CD14-positive monocyte (primary cell): ENCODE measurements at places on chromosomes 11 and 22. TPM values are rescaled to one million over a fixed set of nuclear protein-coding genes. Genes with fewer than 3 reads are reported as not detected.

Gene MAPK8IP2
- 0.17 and 0.25 TPM in 2 replicates for polyA plus RNA-seq

Gene CRELD2
- 27.6 TPM for polyA plus RNA-seq

Gene OR52A1
- polyA plus RNA-seq, result not detected in 2 replicates

Gene TBX10
- not detected for polyA plus RNA-seq

Gene RIMBP3B
- polyA plus RNA-seq, result 0.09 TPM in 1 of 2 replicates, not detected in the other

DNA sequence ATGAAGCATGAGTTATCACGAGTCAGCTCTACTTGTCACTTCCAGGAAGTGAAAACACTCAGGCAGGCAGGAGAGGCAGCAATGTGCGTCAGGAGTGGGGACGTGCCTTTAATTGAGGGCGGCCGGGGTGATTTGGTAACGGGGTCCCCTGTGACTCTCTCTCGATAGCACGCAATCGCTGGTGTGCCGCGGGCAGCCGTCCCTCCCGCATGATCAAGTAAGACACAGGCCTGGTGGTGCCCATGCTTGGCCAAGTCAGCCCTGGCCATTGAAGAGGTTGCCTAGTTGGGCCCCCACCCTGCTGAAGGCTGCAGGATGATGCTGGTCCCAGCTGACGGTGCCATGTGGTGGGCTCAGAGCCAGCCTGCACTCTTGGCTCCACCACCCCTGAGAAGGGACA, 29.7 kb downstream of the CACNG2 start:
- H3K27ac ChIP-seq, result no peak overlapping the region
- H3K27me3 ChIP-seq, result no peaks in the 10 kb centered on the region

DNA sequence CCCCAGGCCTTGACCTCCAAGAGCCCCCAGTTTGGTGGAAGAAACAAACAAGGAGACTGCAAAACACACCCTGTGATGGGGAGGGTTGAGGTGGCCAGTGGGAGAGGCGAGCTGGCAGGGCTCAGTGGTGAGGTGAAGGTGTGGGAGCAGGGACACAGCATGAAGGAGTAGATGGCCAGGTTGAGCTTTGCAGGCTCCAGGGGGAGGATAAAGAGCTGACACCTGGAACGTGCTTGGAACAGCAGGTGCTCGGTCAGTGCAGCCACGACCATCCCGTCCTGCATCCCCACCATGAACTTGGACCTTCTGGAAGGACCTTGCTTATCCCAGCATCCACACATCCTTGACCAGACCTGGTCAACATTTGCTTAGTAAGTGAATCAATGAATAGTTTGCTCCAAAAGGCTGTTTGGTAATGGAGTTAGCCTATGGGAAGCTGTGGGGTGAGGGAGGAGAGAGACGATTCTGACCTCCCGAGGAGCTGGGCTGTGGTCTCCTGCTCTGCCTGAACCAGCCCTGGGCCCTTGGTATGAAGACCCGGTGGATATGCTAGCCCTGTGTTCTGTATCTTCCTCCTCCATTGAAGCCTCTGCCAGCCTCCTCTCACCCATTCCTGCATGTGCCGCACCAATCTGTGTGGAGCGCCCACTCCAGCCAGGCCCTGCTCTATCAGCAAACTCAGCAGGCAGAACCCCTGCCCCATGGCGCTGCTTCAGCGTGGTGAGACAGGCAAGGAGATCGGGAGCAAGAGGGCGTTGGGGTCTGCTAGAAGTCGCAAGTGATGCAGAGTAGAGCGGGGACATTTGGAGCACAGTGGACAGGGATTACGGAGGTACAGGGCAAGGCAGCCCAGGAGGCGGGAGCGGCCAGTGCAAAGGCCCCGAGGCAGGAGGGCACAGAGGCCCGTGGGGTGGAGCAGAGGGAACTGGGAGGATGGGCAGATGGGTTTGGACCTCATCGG, 9.9 kb downstream of the LINC01488 start:
- DNase-seq, result no peak
- no peak overlapping the region for H3K27ac ChIP-seq
- no peaks in the 10 kb centered on the region for H3K4me1 ChIP-seq
- no peak overlapping the region for H3K4me3 ChIP-seq
- H3K27me3 ChIP-seq, result no peaks in the 10 kb centered on the region
- H3K36me3 ChIP-seq, result no peaks in the 10 kb centered on the region

DNA sequence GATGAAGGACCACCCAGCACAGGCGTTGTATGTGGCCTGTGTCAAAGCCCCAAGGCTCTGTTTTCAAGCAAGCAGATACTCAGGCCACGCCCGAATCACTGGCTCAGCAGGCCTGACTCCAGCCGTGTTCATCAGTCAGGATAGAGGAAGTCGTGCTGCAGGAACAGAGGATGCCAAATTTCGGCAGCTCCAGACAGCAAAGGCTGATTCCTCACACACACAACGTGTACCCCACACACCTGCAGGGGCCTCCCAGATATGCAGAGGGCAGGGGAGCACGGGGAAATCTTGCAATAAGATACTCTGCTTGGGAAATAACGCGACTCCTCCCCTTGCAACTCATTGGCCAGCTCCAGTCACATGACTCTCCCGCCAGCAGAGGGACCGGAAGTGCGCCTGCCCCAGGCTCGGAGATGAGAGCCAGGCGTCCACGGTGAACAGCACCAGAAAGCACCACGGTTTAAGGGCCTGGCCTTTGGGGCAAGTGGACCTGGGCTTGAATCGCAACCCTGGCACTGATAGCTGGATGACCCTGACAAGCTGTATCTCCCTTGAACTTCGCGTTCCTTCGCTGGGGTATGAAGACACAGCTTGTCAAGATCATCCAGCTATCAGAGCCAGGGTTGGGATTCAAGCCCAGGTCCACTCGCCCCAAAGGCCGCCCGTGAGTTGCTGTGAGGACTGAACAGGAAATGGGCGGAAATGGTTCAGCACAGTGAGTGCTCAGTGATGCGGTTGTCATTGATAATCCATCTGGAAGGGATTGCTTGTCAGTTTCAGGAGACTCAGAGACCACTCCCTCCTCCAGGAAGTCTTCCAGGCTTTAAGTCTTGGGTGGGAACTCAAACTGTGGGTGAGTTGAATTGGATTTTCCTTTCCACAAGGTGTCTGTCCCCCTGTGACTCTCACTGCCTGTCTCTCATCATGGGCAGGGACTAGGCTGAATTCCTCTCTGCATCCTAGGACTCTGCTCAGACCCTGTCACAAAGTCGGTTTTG, 88.5 kb downstream of the MYEOV start:
- no peak overlapping the region for H3K4me3 ChIP-seq
- H3K27me3 ChIP-seq, result no peaks in the 10 kb centered on the region
- no peaks in the 10 kb centered on the region for H3K4me1 ChIP-seq
- no peak for DNase-seq
- H3K27ac ChIP-seq, result no peak overlapping the region

DNA sequence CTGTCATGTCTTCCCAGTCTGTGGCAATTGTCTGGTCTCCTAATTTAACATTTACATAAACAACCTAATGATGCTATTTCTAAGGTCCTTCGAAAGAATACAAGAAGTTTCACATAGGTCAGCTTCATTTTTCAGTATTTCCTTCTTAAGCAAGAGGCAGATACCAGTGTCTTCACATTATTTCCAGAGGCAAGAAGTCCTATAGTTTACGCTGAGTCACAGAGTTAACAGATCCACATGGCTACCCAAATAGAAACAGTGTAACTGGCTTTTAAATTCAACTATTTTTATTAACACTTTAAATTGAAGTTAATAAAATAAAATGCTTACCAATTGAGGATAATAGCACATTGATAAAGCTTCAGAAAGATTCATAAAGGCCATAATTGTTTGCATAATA, 10.9 kb downstream of the PRRG4 start:
- DNase-seq, result no peak
- H3K36me3 ChIP-seq, result peaks cover 30% of the 10 kb centered on the region
- no peak overlapping the region for H3K4me3 ChIP-seq
- H3K4me1 ChIP-seq, result peaks cover 10% of the 10 kb centered on the region
- no peaks in the 10 kb centered on the region for H3K27me3 ChIP-seq

DNA sequence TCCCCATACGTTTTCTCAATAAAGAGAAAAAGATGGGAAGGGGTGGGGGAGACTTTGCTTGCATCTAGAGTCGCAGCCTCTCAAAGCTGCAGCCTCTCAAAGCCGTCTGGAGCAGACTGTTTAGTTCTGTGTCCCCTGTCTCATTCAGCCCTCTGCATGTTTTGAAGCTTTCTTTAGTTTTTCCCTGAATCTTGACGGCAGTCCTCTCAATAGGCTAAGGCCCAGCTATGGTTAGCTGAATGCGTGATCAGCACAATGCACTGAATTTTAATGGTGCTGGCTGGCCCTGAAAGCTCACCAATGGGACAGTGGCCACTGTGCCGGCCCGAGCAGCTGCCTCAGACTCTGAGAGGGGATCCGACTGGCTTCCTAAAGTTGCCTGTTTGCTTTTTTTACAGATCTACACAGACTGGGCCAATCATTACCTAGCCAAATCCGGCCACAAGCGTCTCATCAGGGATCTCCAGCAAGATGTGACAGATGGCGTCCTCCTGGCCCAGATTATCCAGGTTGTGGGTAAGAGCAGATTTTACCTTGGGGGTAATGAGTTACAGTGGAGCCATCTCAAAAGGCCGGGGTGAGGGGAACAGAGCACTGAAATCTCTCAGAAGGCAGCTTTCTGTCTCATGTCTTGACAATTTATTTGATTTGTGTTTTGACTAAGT, 119.6 kb downstream of the NAV2 start:
- H3K4me3 ChIP-seq, result no peak overlapping the region
- no peak for DNase-seq
- no peaks in the 10 kb centered on the region for H3K4me1 ChIP-seq
- H3K27ac ChIP-seq, result no peak overlapping the region
- H3K36me3 ChIP-seq, result no peaks in the 10 kb centered on the region

- no peaks in the 10 kb centered on the region for H3K36me3 ChIP-seq
- H3K4me3 ChIP-seq, result no peak overlapping the region
- H3K4me1 ChIP-seq, result no peaks in the 10 kb centered on the region
- peaks cover 3% of the 10 kb centered on the region for H3K27me3 ChIP-seq
- DNase-seq, result peak; percentile 12
- no peak overlapping the region for H3K27ac ChIP-seq
Observed at GRCh38 chr11:113113801-113114704, 152.8 kb downstream of the NCAM1 start.

- H3K4me1 ChIP-seq, result peaks cover 47% of the 10 kb centered on the region
- DNase-seq, result no peak
- no peaks in the 10 kb centered on the region for H3K36me3 ChIP-seq
- H3K27me3 ChIP-seq, result no peaks in the 10 kb centered on the region
- no peak overlapping the region for H3K27ac ChIP-seq
- no peak overlapping the region for H3K4me3 ChIP-seq
Observed at GRCh38 chr22:46042786-46043185, 65.8 kb upstream of the WNT7B start.

DNA sequence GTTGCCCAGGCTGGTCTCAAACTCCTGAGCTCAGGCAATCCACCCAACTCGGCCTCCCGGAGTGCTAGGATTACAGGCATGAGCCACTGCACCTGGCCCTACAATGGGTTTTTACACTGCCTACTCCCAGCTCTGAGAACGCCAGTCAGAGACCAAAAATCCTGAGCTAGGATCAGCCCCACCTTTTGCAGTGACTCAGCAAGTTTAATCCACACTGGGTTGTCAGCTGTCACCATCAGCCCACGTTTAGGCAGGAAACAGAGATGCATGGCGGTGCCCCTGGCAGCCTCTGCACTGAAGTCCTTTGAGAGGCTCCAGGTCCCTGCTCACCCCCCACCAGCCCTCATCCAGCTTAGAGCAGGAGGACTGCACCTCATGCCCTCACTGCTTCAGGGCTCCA, 117.6 kb downstream of the ARHGAP8 start:
- H3K27me3 ChIP-seq, result no peaks in the 10 kb centered on the region
- DNase-seq, result no peak
- H3K4me1 ChIP-seq, result no peaks in the 10 kb centered on the region

DNA sequence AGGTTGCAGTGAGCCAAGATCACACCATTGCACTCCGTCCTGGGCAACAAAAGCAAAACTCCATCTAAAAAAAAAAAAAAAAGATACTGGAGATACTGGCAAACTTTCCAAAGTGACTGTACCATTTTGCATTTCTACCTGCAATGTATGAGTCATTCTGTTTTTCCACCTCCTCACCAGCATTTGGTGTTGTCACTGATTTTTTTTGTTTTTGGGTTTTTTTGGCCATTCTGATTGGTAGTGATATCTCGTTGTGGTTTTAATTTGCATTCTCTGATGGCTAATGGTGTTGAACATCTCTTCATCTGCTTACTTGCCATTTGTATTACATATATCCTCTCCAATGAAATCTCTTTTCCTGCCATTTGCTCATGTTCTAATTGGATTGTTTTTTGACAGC, 12.0 kb upstream of the RBX1 start:
- no peaks in the 10 kb centered on the region for H3K36me3 ChIP-seq
- no peaks in the 10 kb centered on the region for H3K27me3 ChIP-seq
- H3K4me1 ChIP-seq, result peaks cover 22% of the 10 kb centered on the region
- no peak overlapping the region for H3K27ac ChIP-seq
- no peak for DNase-seq

DNA sequence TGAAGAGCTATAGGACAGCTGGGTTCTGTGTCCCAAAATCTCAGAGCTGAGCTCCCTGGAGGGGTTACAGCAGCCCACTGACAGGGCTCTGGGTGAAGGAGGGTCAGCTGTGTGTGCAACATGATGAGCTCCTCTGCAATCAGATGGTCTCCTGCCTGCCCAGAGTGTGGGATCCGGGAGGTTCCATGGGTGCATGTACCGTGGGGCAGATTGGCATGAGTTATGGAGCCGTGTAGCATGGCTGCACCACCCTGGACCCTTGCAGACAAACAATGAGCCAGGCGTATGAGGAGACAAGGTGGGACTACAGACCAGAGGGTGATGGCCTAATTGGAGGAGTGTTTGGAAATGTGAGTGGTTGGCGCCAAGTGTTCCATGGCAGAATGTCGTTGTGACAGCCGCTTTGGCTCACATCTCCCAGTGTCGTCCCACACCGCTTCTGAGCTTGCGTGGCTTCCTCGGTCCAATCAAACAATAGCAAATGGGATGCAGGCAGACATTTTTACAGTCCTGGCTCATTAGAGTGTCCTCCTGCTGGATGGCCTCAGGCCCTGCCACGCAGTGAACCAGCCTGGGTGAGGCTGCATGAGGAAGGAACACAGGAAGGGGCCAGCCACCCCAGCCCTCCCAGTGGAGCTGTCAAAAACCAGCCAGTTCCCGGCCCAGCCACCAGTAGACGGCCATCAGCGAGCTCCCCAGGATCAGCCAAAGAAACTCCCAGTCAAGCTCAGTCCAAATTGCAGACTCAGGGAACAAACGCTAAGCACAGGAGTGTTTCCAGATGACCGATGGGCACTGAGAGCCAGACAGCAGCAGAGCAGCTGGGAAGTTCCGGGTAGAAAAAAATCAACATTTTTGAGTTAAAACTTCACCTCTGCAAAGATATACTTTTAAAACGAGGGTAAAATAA, 1066.9 kb downstream of the BRD1 start:
- H3K4me3 ChIP-seq, result no peak overlapping the region
- H3K4me1 ChIP-seq, result no peaks in the 10 kb centered on the region
- no peak overlapping the region for H3K27ac ChIP-seq
- no peaks in the 10 kb centered on the region for H3K36me3 ChIP-seq

DNA sequence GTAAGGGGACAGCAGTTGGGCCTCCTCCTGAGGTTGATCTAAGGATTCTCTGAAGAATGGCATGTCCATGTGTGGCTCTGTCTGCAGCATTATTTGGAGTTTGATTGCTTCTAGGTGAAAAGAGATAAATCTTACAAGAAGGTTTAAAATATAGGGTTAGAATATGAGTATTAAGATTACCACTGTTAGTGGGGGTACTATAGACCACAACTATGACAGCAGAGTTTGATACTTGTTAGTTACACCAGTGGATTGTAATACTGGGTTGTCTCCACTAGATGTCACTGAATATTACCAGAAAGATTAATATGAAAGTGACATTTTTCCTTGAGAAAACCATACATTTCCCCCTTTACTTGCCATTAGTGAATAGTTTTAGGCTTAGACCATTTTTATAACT, 47.9 kb downstream of the ZNF280B start:
- no peaks in the 10 kb centered on the region for H3K36me3 ChIP-seq
- H3K4me3 ChIP-seq, result no peak overlapping the region
- H3K27me3 ChIP-seq, result peaks cover 3% of the 10 kb centered on the region
- no peak for DNase-seq
